ENCODE measurements at places on chromosomes 12 and 14.
A peak's percentile ranks its signal among the peaks of the same experiment; 100 is the strongest.

DNA sequence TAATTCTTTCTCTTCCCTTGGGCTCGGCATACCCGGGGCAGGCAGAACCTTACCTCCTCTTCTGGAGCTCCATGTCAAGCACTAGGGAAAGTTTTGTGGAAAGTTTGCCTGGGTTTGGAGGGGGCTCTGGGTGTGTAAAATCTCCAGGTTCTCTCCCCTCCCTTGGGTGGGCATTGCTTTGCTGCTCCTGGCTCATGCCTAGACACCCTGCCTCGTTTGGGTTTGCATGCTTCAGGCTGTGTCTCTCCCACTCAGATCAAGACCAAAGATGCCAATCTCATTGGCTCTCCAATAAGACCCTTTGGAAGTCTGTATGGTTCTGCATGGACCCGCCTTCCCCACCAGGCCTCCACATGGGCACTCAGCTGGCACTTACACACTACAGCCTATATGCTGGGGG lies 6.2 kb upstream of the KRT2 start:
- no peak for DNase-seq

- DNase-seq, result no peak
These were observed 576.4 kb downstream of the SLC6A15 start for GRCh38 chr12:84336231-84336630.

DNA sequence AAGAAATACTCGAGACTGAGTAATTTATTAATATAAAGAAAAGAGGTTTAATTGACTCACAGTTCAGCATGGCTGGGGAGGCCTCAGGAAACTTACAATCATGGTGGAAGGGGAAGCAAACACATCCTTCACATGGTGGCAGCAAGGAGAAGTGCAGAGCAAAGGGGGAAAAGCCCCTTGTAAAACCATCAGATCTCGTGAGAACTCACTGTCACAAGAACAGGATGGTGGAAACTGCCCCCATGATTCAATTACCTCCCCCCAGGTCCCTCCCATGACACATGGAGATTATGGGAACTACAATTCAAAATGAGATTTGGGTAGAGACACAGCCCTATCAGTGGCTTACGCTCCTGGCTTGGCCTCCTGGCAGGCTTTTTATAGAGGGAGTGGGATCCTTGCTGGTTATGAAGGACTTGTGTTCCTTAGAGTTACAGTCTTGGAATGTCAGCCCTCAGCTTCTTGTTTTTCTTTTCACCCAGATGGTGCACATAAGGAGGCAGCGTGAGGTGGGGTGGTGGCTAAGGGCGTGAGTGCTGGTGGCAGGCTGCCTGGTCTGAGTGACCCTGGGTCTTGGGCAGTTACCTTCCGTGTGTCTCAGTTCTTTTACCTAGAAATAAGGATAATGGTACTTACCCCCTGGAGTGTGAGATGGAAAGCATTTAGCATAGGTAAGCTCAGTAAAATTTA lies 25.7 kb downstream of the TRAF3 start:
- DNase-seq, result no peak

- DNase-seq, result no peak
These were observed 287.3 kb downstream of the BCL11B start for GRCh38 chr14:98984719-98985041.

GRCh38 chr14:23379366-23380196 lies 2.7 kb downstream of the CMTM5 start:
- peak; percentile 1 for DNase-seq

GRCh38 chr14:97077687-97078086 lies 280.5 kb downstream of the VRK1 start:
- no peak for DNase-seq

DNA sequence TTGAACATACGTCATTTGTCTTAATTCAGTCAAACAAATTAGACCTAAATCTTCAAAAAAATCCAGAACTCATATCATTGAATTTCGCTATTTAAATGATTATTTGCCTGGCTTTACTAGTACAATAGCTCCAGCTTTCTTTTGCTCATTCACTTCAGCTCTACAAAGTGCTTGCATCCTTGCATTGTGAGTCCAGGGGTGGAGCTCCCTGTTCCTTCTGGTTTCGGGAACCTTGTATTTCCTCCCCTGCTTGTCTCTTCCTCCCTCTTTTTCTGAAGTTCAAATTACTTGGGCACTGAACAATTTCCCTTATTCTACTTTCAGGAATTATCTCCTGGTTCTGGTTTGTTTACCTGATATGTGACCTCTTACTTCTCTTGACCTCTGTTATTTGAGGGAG lies 58.1 kb upstream of the KITLG start:
- DNase-seq, result no peak

DNA sequence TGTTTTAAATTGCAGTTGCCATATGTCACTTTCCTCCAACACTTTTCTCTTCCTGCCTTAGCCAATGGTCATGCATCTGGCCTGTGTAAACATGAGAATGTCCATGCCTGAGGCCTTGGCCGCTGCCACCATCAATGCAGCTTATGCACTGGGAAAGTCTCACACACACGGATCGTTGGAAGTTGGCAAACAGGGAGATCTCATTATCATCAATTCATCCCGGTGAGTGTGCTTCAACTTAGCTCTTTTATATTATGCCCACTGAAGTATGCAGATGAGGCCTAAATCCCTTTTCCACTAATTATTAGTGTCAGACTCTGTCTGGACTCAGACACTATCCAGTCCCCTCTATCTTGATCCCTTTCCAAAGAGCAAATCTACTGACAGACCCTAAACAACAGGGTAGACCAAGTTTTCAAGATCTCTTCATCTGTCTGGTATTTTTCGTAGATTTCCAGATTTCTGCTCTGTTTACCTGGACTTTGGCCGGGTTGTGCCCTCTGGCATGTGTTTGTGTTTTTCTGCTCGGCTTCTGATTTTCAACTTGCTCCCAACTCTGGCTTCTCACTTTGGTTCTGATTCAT lies 23.2 kb downstream of the AMDHD1 start:
- DNase-seq, result no peak

- DNase-seq, result no peak
These were observed 784.6 kb downstream of the TMTC2 start for GRCh38 chr12:83471341-83471740.

DNA sequence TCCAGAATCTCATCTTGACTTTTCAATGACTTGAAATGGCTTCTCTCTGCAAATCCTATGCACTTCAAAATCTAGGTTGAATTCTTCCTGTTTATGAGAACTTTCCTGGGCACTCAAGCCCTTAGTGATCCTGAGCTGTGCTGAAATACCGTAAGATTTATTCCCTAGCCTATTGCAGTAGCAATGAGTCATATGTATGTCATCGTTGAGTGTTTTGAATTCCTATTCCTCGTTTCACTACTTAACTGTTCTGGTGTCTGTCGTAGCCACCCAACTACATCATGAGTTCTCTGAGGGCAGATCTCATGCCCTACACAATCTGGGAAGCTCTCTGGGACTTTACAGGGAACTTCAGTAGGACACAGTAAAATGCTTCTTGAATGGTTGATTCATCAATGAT lies 190.8 kb upstream of the TMEM132C start:
- no peak for DNase-seq

DNA sequence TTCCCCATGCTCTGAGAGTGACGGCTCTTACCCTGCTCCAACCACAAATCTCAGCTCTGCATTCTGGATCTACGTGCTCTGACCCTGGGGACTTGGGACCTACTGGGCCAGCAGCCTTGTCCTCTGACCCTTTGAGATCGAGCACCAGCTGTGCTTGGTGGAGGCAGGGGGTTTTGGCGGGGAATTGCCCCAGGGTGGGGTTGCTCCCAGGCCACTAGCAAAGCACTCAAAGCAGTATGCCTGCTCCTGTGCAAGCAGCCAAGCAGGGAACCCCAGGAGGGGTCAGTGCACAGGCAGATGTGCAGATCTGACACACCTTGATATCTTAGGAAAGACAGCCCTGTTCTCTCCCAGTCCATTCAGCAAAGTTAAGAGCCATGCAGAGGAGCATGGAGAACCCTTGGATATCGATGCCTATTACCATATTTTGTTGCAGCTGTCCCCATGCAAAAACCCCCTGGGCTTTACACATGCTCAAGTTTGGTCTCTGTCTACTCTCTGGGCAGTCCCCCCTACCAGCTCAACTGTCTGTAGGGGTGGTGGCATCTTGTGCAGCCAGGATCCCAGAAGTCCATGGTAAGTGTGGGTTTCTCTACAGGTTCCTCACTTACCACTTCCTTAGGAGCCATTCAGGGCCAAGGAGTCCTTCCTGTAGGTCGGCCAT lies 319.0 kb downstream of the TMTC2 start:
- no peak for DNase-seq

DNA sequence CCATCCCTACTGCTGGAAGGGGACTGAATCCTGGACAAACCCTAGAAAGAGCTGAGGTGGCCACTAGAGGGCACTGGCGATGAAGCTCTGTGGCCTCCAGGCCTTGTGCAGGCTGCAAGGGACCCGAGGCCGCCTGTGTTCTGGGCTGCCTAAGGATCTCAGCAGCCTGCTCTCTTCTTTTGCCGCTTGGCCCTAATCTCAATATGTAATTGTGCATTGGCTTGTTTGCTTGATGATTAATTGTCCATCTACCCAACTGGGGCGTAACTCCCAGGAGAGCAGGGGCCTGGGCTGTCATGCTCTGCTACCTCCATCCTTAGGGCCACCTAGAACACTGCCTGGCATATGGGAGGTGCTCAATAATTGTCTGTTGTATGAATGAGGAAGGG lies 73.8 kb downstream of the SYNE3 start:
- DNase-seq, result peak; percentile 15

DNA sequence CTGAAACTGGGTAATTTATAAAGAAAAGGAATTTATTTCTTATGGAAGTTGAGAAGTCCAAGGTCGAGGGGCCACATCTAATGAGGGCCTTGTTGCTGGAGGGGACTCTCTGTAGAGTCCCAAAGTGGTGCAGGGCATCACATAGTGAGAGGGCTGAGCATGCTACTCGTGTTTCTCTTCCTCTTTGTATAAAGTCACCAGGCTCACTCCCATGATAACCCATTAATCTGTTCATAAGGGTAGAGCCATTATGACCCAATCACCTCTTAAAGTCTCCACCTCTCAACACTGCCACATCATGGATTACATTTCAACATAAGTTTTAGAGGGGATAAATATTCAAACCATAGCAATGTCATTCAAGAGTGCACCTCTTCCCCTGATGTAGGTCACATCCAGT lies 79.1 kb upstream of the ATP2B1 start:
- DNase-seq, result no peak

- DNase-seq, result no peak
These were observed 26.8 kb upstream of the CKAP4 start for GRCh38 chr12:106274575-106275121.

- DNase-seq, result no peak
These were observed 186.7 kb upstream of the VASH1 start for GRCh38 chr14:76574416-76575095.

GRCh38 chr12:15979096-15980092 lies 68.3 kb downstream of the DERA start:
- DNase-seq, result no peak

GRCh38 chr14:21852061-21852664 lies 178.5 kb upstream of the OR4E1 start:
- peak; percentile 57 for DNase-seq

- no peak for DNase-seq
These were observed 4.1 kb downstream of the SMIM41 start for GRCh38 chr12:52083638-52083996.

- no peak for DNase-seq
These were observed 134.6 kb downstream of the SLC25A21 start for GRCh38 chr14:37037636-37038387.

DNA sequence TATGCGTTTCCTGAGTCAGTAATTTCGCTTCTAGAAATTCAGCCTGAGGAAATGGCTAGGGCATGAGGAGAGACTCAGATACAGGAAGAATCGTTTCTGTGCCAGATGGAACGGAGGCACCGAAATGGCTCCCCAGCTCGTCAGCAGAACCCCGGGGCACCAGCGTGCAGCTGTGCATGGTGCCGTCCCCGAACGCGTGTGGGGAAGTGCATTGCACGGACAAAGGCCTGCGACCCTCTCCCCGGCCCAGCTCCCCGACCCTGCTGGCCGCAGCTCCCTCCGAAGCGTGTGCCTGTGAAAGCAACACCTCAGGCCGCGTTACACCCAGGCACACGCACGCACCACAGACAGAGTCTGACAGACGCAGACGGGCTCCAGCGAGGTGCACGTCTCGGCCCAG lies 82.9 kb downstream of the NOC4L start:
- no peak for DNase-seq

DNA sequence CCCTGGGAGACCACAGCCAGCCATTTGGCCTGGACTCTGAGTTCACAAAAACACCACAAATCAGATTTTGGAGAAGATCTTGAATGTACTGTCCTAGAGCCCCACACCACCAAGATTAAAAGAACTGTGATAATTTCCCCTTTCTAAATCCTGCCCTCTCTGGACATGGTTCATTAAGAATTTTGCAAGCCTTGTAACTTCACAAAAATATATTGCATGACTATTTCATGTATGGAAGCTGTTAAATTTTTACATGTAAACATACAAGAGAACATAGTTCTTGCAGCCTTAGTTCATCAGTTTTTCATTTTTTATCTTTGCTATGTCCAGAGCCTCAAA lies 97.0 kb downstream of the SCARB1 start:
- no peak for DNase-seq

- no peak for DNase-seq
These were observed 115.4 kb upstream of the BTG1 start for GRCh38 chr12:92261071-92261470.

DNA sequence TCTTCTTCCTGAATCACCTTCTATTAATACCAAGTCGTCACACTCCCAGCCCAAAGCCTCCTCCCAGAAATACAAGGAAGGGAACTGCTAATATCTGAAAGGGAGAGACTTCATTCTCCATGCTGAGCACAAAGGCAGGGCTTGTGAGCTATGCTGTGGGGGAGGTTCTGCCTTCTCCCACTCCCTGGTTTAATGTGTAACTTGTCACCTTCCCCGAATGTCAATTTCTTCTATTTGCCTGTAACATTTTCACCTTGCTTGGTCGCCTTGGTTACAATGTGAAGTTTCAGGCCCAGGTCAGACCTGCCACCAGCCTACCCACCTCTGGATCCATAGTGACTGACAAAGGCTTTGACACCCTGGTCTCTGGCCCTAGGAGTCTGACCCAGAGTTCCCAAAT lies 82.0 kb upstream of the ESRRB start:
- DNase-seq, result no peak

GRCh38 chr12:52353766-52354165 lies 13.5 kb downstream of the KRT85 start:
- DNase-seq, result no peak

- no peak for DNase-seq
These were observed 5.3 kb downstream of the ISCU start for GRCh38 chr12:108567406-108568337.

DNA sequence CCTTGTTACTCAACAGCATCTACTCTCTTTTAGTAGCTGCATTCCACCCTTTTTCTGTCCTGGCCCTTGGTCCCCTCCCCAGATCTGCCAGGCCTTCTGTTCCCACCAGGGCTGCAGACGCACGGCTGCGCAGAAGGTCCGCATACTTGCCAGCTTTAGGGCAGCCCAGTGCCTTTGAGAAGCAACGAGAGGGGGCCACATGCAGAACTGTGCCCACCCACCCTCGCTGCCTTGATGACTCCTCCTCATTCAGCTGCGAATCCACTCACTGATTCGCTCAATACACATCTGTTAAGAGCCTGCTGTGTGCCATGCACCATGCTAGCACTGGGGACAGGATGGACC lies 39.2 kb downstream of the PRIMA1 start:
- DNase-seq, result no peak

All from KG1 (cell line).